ENCODE measurements at places on chromosomes 1 and 21. TPM values are rescaled to one million over a fixed set of nuclear protein-coding genes. Genes with fewer than 3 reads are reported as not detected.

Gene MORC3
- 36.1 TPM for total RNA-seq

Gene CDK11B
- total RNA-seq, result 27.7 TPM

Gene SIPA1L2
- 0.22 TPM for total RNA-seq

Gene TRIM63
- total RNA-seq, result 0.44 TPM

Gene LAPTM5
- total RNA-seq, result 30.3 TPM

Gene NOS1AP
- 0.95 TPM for total RNA-seq

Gene VASH2
- 0.13 TPM for total RNA-seq

Gene PYHIN1
- total RNA-seq, result not detected

Gene C1orf185
- total RNA-seq, result not detected

Gene GPR25
- not detected for total RNA-seq

Gene CSTB
- total RNA-seq, result 48.1 TPM

Gene OR2L13
- not detected for total RNA-seq

Gene GREM2
- not detected for total RNA-seq

Gene PROK1
- not detected for total RNA-seq

Gene OR2M3
- total RNA-seq, result not detected

Gene S100B
- not detected for total RNA-seq

Gene TIAM1
- total RNA-seq, result 0.09 TPM

Gene CRABP2
- total RNA-seq, result 1.6 TPM

Gene AKR7A3
- 1.2 TPM for total RNA-seq

Gene CFHR5
- total RNA-seq, result not detected

Gene VANGL2
- total RNA-seq, result 3.4 TPM

Gene KCNE2
- not detected for total RNA-seq

Gene C1orf50
- 8.5 TPM for total RNA-seq

Gene TSEN15
- total RNA-seq, result 81.9 TPM

Gene ITLN1
- total RNA-seq, result not detected

Gene PTPN7
- 112 TPM for total RNA-seq

Gene WLS
- total RNA-seq, result 0.56 TPM

Gene ANKRD13C
- total RNA-seq, result 15.0 TPM

Gene SDF4
- total RNA-seq, result 152 TPM

Gene GLUL
- total RNA-seq, result 1,495 TPM

Gene SELP
- total RNA-seq, result not detected

Gene ZNF672
- total RNA-seq, result 57.9 TPM

Gene ANKRD45
- not detected for total RNA-seq

Gene CA6
- not detected for total RNA-seq

Gene PDC
- total RNA-seq, result not detected

Gene SYT14
- total RNA-seq, result 0.07 TPM

Gene VTCN1
- not detected for total RNA-seq

Gene NKAIN1
- total RNA-seq, result not detected

Gene LRRC71
- total RNA-seq, result 1.2 TPM

Gene S100A2
- 1.3 TPM for total RNA-seq

Gene EDARADD
- 22.5 TPM for total RNA-seq

Gene DYNLT5
- total RNA-seq, result not detected

Gene PCBP3
- total RNA-seq, result 0.34 TPM

Gene KRTAP13-2
- not detected for total RNA-seq

Gene FLG2
- total RNA-seq, result not detected

Gene OR2T29
- not detected for total RNA-seq

Gene ZNF697
- total RNA-seq, result 10.6 TPM
